Type B pancreatic cell (in vitro differentiated cells): ENCODE measurements at places on chromosomes 16 and 17. TPM values are rescaled to one million over a fixed set of nuclear protein-coding genes. Genes with fewer than 3 reads are reported as not detected.

DNA sequence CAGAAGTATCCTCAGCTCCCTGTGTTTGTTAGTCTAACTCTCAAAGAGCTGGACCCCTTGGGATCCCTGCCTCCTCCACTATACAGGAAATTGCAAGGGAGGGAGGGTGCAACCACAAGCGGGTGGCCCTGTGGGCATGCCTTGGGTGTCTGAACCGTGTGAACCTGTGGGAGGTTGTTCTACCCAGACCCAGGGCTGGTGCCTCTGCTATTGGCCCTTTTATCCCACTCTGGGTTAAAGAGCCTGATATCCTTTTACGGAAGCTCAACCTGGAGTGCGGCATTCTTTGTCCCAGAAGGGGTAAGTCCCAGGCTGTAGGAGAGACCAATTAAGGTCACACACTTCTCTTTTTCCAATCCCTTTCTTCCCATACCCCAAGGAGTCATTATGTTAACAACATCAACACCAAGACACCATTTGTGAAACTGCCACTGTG, 53.4 kb downstream of the ARSG start:
- H3K36me3 ChIP-seq: no peaks in the 10 kb centered on the region
- no peak overlapping the region for H3K27ac ChIP-seq
- no peak overlapping the region for H3K4me3 ChIP-seq
- peaks cover 2% of the 10 kb centered on the region for H3K27me3 ChIP-seq

DNA sequence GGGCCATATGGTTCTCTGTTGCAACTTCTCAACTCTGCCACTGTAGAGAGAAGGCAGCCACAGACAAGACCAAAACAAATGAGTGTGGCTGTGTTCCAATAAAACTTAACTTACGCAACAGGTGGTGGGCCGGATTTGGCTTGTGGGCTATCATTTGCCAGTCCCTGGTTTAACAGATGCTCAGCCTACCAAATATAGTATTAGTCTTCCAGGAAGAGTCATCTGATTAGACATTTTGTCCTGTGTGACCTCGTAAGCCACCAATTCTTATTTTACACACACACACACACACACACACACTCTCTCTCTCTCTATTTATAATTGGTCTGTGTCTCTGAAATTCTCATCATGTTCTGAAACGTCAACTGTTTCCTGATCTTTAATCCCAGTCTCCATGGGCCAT, 245.9 kb downstream of the XYLT1 start:
- peaks cover 24% of the 10 kb centered on the region for H3K4me1 ChIP-seq
- peaks cover 5% of the 10 kb centered on the region for H3K36me3 ChIP-seq
- no peaks in the 10 kb centered on the region for H3K27me3 ChIP-seq
- H3K4me3 ChIP-seq: no peak overlapping the region
- H3K27ac ChIP-seq: no peak overlapping the region

- no peaks in the 10 kb centered on the region for H3K27me3 ChIP-seq
- H3K27ac ChIP-seq: peak overlapping the region; percentile 30
- H3K4me1 ChIP-seq: peaks cover 41% of the 10 kb centered on the region
These were observed 12.4 kb upstream of the TCAP start for GRCh38 chr17:39652587-39653315.

The CRHR1 gene
- 0.17 and 0.43 TPM in 2 replicates for total RNA-seq

The MARVELD3 gene
- 17.0 and 38.8 TPM in 2 replicates for total RNA-seq

DNA sequence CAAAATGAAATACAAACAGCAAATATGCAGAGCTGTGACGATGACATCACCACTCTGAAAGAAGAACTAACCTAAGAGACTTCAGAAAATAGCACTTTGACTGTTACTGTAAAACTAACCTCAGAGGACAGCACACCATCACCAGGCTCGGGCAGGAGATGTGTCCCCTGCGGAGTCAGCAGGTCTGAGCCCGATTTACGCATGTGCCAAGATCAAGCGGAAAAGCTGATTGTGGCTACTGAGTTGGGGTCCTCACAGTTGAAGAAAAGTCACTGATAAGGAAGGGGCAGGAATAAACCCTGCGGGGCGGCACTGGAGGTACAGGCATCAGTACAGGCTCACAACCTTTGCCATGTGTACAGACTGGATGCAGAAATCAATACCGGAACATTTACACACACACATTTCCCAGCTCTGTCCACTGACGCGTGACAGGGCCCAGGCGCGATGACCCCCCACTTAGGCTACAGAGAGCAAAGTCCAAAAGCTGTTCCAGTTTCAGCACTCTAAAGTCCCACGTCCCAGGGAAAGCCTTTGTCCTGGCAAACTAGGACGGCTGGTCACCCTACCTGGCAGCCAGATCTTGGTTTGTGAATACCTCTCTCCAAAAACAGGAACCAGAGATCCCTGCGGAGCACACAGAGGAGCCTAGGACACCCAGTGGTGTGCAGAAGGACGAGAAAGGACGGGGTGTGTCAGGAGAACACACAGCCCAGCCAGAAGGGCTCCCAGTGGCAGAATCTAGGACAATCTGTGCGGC, 21.5 kb downstream of the TRAP1 start:
- H3K4me3 ChIP-seq: peak overlapping the region; percentile 70
- DNase-seq: no peak
- H3K4me1 ChIP-seq: peaks cover 19% of the 10 kb centered on the region
- peaks cover under 1% of the 10 kb centered on the region for H3K36me3 ChIP-seq
- H3K27ac ChIP-seq: peak overlapping the region; percentile 91
- no peaks in the 10 kb centered on the region for H3K27me3 ChIP-seq

- no peaks in the 10 kb centered on the region for H3K27me3 ChIP-seq
- DNase-seq: no peak
- no peaks in the 10 kb centered on the region for H3K36me3 ChIP-seq
- H3K4me3 ChIP-seq: no peak overlapping the region
- no peaks in the 10 kb centered on the region for H3K4me1 ChIP-seq
These were observed 34.4 kb downstream of the SLC7A5 start for GRCh38 chr16:87834668-87835473.

- DNase-seq: no peak
- H3K36me3 ChIP-seq: no peaks in the 10 kb centered on the region
- peaks cover 44% of the 10 kb centered on the region for H3K4me1 ChIP-seq
- H3K4me3 ChIP-seq: no peak overlapping the region
- no peak overlapping the region for H3K27ac ChIP-seq
These were observed 162.5 kb downstream of the PRKCA start for GRCh38 chr17:66464921-66465320.

DNA sequence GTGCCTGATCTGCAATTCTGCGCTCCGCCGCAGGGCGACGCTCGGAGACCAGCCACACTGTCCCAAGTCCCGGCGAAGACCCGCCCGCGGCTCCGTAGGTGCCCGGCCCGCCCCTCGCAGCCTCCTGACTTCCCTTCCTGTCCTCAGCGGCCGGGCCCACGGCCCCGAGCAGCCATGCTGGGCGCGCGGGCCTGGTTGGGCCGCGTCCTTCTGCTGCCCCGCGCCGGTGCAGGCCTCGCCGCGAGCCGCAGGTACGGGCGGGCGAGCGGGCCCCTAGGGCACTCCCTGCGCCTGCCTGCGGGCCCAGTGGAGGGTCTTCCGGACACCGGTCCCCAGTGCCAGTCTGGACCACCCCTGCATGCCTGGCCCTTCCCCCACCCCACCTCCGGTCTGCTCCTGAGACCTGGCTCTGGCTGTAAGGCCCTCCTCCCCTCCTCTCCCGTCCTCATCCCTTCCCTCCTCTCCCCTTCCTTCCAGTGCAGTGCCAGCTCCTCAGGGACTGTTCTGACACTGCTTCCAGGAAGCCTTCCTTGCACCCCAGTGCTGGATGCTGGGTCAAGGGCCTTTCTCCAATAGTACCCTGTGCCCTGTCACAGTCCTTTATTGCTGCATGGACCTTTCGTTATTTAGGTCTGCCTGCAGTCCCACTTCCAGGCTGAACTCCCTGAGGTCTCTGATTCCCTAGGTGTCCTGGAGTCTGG, at the start of gene SPATA20:
Gene SPATA20, plus strand, starts transcription at position 140 of the 701 bp plus-strand sequence. Its CDS starts 35 bp downstream, at position 175.
- peak within 1 kb of the TSS; percentile 86 for H3K4me3 ChIP-seq
- H3K27me3 ChIP-seq: no peaks in the 10 kb centered on the region
- H3K36me3 ChIP-seq: no peaks in the 10 kb centered on the region
- peak; percentile 91 for DNase-seq
- H3K27ac ChIP-seq: peak within 1 kb of the TSS; percentile 50
- peaks cover 28% of the 10 kb centered on the region for H3K4me1 ChIP-seq

The CTRB1 gene
- not detected in 2 replicates for total RNA-seq

- H3K4me1 ChIP-seq: peaks cover 12% of the 10 kb centered on the region
- no peak for DNase-seq
- peak overlapping the region; percentile 45 for H3K4me3 ChIP-seq
- H3K27ac ChIP-seq: no peak overlapping the region
These were observed 5.6 kb downstream of the PHOSPHO1 start for GRCh38 chr17:49224997-49225337.

GRCh38 chr17:1078831-1079561, 82.1 kb downstream of the TIMM22 start:
- no peak for DNase-seq
- no peak overlapping the region for H3K27ac ChIP-seq
- no peak overlapping the region for H3K4me3 ChIP-seq
- H3K36me3 ChIP-seq: no peaks in the 10 kb centered on the region

DNA sequence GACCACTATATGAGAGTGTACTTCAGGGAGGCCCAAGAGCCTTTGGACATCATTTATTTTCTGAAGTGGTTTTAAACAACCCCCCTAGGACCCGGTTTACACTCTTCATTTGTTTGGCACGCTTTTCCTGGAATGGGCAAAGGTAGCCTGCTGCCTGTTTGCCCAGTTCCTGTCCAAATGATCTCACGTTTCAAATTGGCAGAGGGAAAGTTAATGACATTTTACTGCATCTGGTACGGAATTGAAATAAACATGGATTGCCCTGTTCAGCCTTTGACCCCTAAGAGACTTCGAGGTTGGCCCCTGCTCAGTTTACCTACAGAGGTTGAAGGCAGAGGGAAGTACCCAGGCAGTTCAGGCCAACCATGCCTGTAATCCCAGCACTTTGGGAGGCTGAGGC, 5.8 kb upstream of the RPRML start:
- H3K36me3 ChIP-seq: no peaks in the 10 kb centered on the region
- H3K27ac ChIP-seq: no peak overlapping the region
- H3K27me3 ChIP-seq: peaks cover 67% of the 10 kb centered on the region
- H3K4me1 ChIP-seq: no peaks in the 10 kb centered on the region
- H3K4me3 ChIP-seq: no peak overlapping the region

DNA sequence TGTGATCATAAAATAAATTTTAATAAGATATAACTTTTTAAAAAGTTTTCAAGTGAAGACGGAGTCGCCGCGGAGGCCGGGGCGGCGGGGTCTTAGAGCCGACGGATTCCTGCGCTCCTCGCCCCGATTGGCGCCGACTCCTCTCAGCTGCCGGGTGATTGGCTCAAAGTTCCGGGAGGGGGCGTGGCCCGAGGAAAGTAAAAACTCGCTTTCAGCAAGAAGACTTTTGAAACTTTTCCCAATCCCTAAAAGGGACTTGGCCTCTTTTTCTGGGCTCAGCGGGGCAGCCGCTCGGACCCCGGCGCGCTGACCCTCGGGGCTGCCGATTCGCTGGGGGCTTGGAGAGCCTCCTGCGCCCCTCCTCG, at the start of gene FOXC2:
Gene FOXC2, plus strand, starts transcription at position 229 of the 365 bp plus-strand sequence. CDS start 507 bp downstream, outside the sequence.
- H3K4me3 ChIP-seq: peak within 1 kb of the TSS; percentile 89
- H3K4me1 ChIP-seq: peaks cover 33% of the 10 kb centered on the region
- H3K36me3 ChIP-seq: peaks cover 10% of the 10 kb centered on the region

The TLCD2 gene
- total RNA-seq: 4.0 and 4.3 TPM in 2 replicates

DNA sequence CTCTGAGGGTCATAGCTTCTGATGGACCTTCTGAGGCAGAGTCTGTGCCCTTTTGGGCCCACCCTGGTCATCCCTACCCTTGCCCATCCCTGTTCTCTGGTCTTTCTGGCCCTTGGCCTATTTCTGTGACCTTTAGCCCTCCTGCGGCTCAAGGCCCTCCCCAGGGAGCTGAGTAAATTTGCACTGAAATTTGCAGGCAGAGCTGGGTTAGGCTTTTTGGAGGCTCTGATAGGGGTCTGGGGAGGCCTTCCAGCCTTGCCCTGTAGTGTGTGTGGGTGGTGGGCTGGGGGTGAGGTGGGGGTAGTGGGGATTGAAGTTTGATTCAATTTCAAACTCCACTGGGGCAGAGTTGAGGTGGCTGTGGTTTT, 17.8 kb downstream of the RARA start:
- H3K36me3 ChIP-seq: peaks cover 5% of the 10 kb centered on the region
- H3K27ac ChIP-seq: no peak overlapping the region
- peaks cover 43% of the 10 kb centered on the region for H3K4me1 ChIP-seq
- no peaks in the 10 kb centered on the region for H3K27me3 ChIP-seq
- DNase-seq: no peak

- H3K4me1 ChIP-seq: no peaks in the 10 kb centered on the region
- peak; percentile 72 for DNase-seq
These were observed at the start of gene MEIOB for GRCh38 chr16:1871974-1872635. Gene MEIOB (minus strand): TSS chr16:1872164. CDS start chr16:1868175, 3,989 bp downstream.

The SMTNL2 gene
- 19.4 and 25.5 TPM in 2 replicates for total RNA-seq

The ACE gene
- total RNA-seq: 3.6 and 9.1 TPM in 2 replicates

GRCh38 chr16:70694868-70695218, 9.0 kb upstream of the MTSS2 start:
- no peaks in the 10 kb centered on the region for H3K27me3 ChIP-seq
- peaks cover 23% of the 10 kb centered on the region for H3K4me1 ChIP-seq
- no peaks in the 10 kb centered on the region for H3K36me3 ChIP-seq
- DNase-seq: no peak
- H3K4me3 ChIP-seq: no peak overlapping the region

GRCh38 chr17:44932096-44932786, 15.3 kb downstream of the KIF18B start:
- no peak for DNase-seq
- H3K27me3 ChIP-seq: no peaks in the 10 kb centered on the region
- no peak overlapping the region for H3K27ac ChIP-seq
- no peaks in the 10 kb centered on the region for H3K4me1 ChIP-seq

The ABCA3 gene
- 10.5 and 12.5 TPM in 2 replicates for total RNA-seq

DNA sequence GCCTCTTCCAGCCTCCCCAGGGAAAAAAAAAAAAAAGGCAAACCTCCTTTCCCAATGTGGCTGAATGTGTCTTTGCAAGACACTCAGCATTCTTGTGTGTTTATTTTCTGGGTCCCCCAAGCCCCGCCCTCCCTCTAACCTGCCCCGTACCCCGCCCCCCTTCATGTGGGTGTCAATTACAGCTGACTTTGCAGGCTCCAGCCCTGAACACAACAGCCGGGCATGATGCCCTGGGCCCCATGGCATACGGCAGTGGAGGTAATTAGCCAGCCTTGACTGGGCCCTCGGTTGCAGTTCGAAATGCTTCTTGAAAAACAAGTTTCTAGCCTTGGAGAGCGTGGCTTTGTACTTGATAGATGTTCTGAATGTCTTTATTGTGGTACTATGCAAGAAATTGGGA, 354.7 kb upstream of the RBFOX1 start:
- peaks cover 3% of the 10 kb centered on the region for H3K4me1 ChIP-seq
- no peak for DNase-seq
- H3K4me3 ChIP-seq: no peak overlapping the region
- no peaks in the 10 kb centered on the region for H3K27me3 ChIP-seq
- H3K27ac ChIP-seq: peak overlapping the region; percentile 63

The ALOX15 gene
- total RNA-seq: 2.1 and 4.9 TPM in 2 replicates

GRCh38 chr16:67803894-67804293, 2.5 kb downstream of the RANBP10 start:
- no peak overlapping the region for H3K27ac ChIP-seq
- H3K36me3 ChIP-seq: peaks cover 12% of the 10 kb centered on the region
- peak overlapping the region; percentile 52 for H3K4me3 ChIP-seq
- H3K4me1 ChIP-seq: peaks cover 14% of the 10 kb centered on the region
- no peaks in the 10 kb centered on the region for H3K27me3 ChIP-seq

DNA sequence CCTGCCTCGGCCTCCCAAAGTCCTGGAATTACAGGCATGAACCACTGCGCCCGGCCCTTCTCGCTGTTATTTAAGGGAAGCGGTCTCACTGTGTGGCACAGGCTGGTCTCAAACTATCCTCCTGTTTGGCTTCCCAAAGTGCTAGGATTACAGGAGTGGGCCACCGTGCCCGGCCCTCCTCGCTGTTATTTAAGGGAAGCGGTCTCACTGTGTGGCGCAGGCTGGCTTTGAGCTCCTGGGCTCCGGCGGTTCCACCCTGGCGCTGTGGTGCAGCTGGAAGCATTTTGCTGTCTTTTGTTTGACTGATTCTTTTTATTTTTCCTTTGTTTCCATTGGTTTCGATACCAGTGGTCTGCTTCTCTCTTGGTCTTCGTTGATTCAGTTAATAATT, 40.7 kb downstream of the FOXK2 start:
- peaks cover 4% of the 10 kb centered on the region for H3K36me3 ChIP-seq
- H3K4me1 ChIP-seq: peaks cover 17% of the 10 kb centered on the region
- no peak overlapping the region for H3K4me3 ChIP-seq
- no peak for DNase-seq
- no peak overlapping the region for H3K27ac ChIP-seq
